ENCODE measurements at places on chromosomes 2 and 18.
A peak's percentile ranks its signal among the peaks of the same experiment; 100 is the strongest.

DNA sequence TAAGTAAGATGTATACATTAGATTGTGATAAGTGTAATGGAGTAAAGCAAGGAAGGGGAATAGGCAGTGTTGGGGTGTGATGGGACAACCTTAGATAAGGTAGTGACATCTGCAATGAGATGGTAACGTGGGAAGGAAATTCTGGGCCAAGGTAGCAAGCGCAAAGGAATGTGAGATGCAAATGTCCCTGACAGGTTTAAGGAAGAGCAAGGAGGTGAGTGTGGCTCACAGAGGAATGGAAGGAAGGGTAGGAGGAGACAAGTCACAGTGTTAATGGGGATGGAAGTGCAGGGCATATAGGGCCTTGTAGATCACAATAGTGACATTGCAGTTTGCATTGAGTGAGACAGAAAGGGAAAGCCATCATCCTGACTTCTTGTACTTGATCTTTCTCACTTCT lies 170.9 kb upstream of the FAM98A start:
- DNase-seq = no peak

GRCh38 chr2:45119855-45120254 lies 110.6 kb upstream of the SIX2 start:
- peak; percentile 86 for DNase-seq

GRCh38 chr2:204321910-204322751 lies 223.1 kb upstream of the PARD3B start:
- no peak for DNase-seq

- no peak for DNase-seq
Measured at GRCh38 chr18:39611381-39612100, 2045.9 kb upstream of the CELF4 start.
